ENCODE measurements at places on chromosomes 11 and 22.

GRCh38 chr11:58006940-58007339 is 16.7 kb upstream of the OR9Q1 start:
- DNase-seq = peak; percentile 67

DNA sequence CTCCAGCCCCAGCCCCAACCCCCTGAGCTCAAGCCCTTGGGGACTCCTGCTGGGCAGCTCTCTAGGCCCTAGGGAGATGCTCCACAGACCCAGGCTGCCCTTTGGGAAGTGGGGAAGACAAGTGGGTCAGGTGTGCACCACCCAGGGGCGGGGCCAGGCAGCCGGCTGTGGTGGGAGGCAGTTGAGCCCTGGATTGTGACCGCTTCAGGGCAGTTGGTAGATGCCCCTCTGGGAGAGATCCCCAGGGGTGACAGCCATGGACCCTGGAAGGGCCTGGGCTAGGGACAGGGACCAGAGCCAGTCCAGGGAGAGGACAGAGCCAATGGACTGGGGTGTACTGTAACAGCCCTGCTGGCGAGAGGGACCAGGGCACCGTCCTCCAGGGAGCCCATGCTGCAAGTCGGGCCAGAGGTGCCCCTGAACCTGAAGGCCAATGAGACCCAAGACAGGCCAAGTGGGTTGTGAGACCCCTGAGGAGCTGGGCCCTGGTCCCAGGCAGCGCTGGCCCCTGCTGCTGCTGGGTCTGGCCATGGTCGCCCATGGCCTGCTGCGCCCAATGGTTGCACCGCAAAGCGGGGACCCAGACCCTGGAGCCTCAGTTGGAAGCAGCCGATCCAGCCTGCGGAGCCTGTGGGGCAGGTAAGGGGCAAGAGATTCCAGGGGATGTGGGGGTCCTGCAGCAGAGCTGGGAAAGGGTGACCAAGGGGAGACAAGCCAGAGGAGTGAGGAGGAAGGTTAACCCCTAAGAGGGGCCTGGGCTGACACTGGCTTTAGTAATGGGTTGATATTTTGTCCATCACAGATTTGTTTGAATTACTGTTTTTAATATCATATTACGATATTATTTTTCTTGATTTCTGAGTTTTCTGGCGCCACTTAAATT is at the start of gene IGLL5:
Gene IGLL5 (plus strand): TSS at position 196 of the 883 bp plus-strand sequence. CDS start 238 bp downstream, at position 434.
- no peak for DNase-seq

DNA sequence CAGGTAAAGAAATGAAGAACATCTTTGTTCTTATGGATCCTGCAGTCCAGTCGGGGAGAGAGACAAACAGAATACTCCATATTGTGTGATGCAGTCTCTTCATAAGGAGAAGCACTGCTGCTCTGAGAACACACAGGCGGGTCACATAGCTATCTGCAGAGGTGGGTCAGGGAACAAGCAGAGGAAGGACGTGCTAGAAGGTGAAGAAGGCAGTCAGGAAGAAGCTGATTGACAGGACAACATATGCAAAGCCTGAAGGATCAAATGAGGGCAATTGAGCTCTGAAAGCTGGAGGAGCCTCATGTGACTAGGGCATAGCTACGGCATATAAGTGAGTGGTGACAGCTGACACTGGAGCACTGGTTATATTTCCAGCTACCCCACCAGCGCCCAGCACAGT is 122.5 kb downstream of the OPCML start:
- no peak for DNase-seq

DNA sequence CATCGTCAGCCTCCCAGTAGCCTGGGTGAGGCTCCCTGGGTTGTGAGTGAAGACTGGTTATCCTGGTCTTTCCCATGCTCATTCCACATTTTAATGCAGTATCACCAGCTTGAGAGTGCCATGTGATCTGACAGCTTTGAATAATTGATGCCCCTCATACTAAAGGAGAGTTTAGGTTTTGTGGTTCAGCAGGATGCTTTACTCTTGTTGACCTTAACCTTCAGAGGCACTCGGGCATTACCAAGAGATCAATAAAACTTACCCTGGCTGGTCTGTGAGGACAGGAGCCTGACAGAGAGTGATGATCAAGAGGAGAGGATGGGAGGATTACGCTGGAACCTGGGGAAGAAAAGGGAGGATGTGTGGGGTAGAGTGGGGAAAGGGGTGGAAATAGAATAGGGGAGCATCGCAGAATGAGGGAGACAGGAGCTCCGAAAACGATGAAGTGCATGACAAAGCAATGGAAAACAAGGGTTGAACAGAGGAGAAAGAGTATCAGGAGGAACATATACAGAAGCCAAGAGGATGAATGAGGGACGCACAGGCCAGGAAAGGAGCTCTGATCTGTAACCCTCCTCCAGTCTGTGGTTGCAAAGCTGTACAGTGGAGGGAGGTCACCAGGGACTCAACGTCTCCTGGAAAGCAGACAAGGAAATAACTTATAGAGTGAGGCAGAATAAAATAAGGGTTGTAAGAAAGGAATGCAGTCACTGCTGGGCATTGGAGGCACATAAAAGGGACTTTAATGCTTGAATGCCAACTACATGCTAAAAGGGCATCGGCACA is 594.5 kb downstream of the NTM start:
- DNase-seq = no peak

DNA sequence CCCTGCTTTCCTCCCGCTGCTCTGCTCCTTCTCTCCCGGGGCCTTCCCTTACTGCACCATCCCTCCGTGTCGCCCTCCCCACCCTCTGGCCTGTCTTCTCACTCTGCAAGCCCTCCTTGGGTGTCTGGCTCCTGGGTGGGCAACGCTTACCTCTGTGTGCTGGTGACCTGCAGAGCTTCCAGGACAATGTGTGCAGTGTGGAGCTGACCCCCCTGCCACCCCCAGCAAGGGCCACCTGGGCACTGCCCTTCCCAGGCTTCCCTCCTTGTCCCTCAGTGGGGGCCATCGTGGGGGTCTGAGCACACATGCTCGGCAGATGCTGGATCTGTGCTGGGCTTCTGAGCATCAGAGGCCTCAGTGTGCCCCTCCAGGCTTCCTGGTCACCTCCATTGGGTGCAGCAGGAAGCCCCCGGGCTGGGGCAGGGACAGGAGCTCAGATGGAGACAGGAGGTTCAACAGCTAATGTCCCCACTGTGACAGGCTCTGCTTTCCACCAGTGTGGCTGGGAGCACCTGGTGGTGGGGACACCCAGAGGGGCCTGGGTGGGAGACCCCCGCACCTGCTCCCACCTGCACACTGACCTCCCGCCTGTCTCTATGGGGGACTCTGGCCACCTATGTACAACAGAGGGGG is 7.8 kb upstream of the BRSK2 start:
- no peak for DNase-seq

DNA sequence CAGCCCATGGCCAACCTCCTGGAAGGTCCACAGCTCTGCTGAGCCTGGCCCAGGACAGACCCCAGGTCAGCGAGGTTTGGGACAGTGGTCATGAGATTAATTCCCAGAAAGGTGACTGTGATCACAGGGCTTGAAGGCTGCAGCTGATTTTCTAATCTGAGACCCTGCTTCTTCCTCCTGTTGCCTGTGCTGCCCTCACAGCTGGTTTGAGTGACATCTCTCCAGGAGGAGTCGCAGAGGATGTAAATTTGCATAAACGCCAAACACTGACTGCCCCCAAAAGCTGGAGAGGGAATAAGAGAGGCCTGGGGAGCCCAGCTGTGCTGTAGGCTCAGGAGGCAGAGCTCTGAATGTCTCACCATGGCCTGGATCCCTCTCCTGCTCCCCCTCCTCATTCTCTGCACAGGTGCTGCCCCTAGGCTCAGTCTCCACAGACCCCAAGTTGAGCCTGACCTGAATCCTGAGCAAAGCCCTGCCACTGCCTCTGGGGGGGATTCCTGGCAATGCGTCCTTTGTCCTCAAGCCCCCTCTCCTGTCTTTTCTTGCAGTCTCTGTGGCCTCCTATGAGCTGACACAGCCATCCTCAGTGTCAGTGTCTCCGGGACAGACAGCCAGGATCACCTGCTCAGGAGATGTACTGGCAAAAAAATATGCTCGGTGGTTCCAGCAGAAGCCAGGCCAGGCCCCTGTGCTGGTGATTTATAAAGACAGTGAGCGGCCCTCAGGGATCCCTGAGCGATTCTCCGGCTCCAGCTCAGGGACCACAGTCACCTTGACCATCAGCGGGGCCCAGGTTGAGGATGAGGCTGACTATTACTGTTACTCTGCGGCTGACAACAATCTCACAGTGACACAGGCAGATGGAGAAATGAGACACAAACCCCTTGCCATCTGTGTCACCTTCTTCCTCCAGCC is 23.8 kb downstream of the GGTLC2 start:
- no peak for DNase-seq

GRCh38 chr11:27700351-27701301 is at the start of gene BDNF:
TSS of gene BDNF (minus strand) at chr11:27700455. CDS start at chr11:27658564, 41,891 bp downstream.
- DNase-seq = peak; percentile 89

- no peak for DNase-seq
Measured at GRCh38 chr11:17770048-17770652, 35.6 kb downstream of the KCNC1 start.

DNA sequence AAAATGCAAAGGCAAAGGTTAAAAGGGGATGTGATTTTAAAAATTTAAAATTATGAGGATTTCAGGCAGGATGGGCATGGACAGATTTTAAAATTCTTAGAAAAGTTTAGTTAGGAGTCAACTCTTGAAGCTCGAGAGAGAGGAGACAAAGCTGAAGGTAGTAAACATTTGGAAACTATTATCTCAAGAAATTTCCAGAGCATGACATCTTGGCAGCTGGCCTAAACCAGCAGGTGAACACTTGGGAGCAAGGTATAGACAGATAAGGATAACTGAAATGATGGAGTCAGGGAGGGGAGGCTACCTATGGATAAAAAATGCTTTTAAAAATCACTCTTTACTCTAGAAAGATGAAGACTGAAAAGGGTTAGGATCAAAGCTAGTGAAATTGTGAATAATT is 13.7 kb downstream of the POU2AF3 start:
- no peak for DNase-seq

- no peak for DNase-seq
Measured at GRCh38 chr11:4125141-4125540, 30.5 kb downstream of the RRM1 start.

DNA sequence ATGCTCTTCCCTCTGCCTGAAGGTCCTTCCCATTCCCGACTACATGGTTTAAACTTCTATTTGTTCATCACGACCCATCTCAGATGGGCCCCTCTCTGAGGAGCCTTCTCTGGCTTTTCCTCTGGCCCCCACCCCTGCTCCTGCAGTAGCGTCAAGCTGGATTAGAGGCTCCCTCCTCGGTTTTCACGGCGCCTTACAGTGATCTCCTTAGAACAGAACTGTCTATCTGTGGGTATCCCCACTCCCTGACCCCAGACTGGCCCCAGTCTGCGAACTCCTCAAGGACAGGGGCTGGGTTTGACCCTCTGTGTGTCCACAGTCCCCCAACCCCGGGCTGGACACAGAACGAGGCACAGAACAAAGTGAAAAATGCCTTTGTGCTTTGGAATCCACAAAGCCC is 2.8 kb downstream of the PLEKHB1 start:
- DNase-seq = no peak

- DNase-seq = peak; percentile 40
Measured at GRCh38 chr22:28952857-28953256, 69.5 kb downstream of the ZNRF3 start.

GRCh38 chr11:27209562-27210005 is 153.4 kb downstream of the CCDC34 start:
- peak; percentile 80 for DNase-seq

DNA sequence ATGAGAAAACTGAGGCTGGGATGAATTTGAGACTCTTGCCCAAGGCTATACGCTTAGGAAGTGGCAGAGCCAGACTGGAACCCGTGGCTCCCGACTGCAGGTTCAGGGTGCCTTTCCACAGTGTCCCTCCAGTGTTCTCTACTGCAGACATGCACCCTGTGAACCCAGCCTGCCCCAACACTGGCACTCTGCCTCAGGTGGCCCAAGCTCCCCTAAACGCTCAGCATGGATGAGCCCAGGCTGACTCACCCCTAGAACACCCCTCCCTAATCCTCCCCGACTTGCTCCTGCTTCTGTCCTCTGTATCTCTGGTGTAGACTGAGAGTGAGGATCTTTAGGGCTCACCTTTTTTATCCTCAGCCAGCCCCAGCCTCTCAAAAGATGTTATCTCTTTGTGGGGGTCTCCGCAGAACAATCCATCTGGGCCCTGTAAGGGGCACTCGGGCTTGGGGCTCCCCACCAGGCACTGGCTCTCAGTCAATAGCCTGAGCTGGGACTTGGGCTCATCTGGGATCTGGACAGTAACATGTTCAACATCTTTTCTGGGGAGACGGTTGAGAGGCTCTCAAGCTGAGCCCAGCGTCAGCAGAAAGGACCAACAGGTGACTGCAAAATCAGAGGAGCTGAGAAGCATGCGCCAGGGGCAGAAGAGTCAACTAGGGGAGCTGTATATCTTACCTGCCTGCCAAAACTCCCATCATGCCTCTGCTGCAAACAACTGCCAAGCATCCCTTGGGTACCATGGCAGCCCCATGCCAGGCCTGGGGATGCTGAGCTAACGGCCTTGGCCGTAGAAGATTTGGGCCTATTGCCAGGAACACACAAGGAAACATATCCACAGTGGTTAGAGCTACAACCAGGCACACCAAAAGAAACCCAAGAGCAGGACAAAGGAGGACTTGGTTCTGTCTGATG is 176.2 kb downstream of the BUD13 start:
- no peak for DNase-seq

GRCh38 chr11:110249066-110249465 is 47.3 kb downstream of the RDX start:
- no peak for DNase-seq

- DNase-seq = no peak
Measured at GRCh38 chr22:25086902-25087282, 112.8 kb upstream of the CRYBB3 start.

- no peak for DNase-seq
Measured at GRCh38 chr11:1299621-1300020, 9.8 kb downstream of the TOLLIP start.

GRCh38 chr22:49052023-49052538 is 775.6 kb downstream of the BRD1 start:
- DNase-seq = no peak

GRCh38 chr11:65452806-65453490 is 30.4 kb downstream of the NEAT1 start:
- DNase-seq = peak; percentile 70

GRCh38 chr11:120363436-120363835 is 27.2 kb downstream of the ARHGEF12 start:
- DNase-seq = no peak

- DNase-seq = no peak
Measured at GRCh38 chr11:78656327-78656726, 81.7 kb upstream of the NARS2 start.

Data from GM03348 (cell line).